MCF 10A (cell line): ENCODE measurements at places on chromosomes 11 and 22.
A peak's percentile ranks its signal among the peaks of the same experiment; 100 is the strongest.

GRCh38 chr22:34055525-34056200 is 135.4 kb upstream of the LARGE1 start:
- DNase-seq: no peak

GRCh38 chr11:2947744-2948143 is 18.5 kb upstream of the PHLDA2 start:
- DNase-seq: no peak

DNA sequence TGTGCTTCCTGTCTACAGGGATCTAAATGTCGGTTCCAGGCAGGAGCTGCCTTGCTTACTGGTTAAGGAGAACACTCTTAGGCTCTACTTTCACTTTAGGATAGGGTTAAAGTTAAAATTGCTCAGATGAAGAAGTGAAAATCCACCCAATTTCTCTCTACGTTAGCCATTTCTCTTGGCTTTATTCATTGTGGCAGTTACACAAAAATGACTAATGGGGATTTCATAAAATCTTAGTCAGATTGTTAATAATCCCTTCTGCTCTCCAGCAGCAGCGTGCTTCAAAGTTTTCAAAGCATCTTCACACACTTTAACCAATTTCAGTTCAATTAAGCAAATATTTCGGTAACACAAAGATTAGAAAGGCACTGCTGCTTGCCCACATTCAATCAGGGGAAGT is 58.4 kb upstream of the RCN1 start:
- no peak for DNase-seq

GRCh38 chr22:23233752-23234408 is 53.6 kb downstream of the BCR start:
- no peak for DNase-seq

- no peak for DNase-seq
These were observed 786 bp upstream of the MCAM start for GRCh38 chr11:119317592-119318239.

- DNase-seq: no peak
These were observed 72.2 kb downstream of the KCNQ1 start for GRCh38 chr11:2517016-2517385.

- no peak for DNase-seq
These were observed 84.4 kb downstream of the CSTPP1 start for GRCh38 chr11:47020793-47021526.

DNA sequence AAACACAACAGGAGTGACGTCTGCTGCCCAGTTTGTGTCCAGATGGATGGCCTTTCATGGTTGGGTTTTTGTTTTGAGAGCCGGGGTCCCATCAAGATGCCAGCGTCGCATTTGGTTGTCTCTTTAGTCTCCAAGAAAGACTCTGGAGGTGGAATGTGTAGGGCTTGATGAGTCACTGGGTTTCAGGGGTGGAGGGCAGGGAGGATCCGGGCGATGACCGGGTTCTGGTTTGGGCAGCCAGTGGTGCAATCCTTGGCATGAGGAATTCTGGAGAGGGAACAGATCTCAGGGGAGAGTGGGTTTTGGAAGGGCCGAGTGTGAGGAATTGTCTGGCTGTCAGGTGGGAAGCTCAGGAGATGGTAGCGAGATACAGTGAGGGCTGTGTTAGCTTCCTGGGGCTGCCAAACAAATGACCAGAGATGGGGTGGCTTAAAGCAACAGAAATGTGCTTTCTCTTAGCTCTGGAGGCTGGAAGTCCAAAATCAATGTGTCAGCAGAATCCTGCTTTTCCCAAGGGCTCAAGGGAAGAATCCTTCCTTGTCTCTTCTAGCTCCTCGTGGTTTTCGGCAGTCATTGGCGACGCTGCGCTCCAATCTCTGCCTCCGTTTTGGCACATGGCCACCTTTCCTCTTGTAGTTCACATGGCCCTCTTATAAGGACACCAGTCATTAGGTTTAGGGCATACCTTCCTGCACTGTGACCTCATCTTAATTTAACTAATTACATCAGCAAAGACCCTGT is 26.4 kb upstream of the PPFIA1 start:
- DNase-seq: peak; percentile 88

GRCh38 chr22:31750365-31751284 is 693 bp upstream of the PRR14L start:
- DNase-seq: no peak

DNA sequence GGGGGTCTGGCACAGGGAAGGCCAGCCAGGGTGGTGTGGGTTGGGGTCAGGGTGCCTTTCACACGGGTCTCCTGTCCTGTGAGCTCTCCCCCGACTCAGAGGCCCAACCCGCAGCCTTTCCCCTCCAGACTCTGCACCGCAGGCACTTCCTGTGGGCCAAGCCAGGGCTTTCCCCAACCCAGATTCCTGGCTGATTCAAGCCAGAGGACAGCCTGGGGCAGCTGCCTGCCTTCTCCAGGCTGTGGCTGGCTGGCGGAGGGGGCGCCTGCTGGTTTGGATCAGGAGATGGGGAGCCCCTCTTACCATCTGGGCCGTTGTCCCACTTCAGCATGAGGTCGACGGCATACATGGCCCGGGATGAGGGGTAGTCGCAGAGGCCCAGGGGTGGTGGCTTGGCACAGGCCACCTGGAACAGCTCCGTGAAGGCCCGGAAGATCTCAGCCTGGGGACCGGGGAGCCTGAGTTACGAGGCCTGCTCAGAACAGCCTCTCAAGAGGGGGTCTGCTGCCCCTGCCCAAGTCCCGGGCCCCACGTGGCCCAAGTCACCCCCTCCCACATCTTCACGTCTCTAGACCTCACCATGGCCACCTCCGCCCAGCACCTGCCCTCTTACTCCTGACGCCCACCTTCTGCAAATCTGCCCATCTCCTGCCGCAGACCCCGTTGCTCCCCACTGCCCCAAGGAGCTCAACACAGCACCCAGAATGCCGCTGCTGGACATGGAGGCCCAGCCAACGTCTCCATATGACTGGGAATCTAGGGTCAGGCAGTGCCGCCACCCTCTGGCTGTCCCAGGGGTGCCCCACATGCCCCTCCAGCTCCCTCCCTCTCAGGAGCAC is 17.3 kb downstream of the TSPO start:
- no peak for DNase-seq

- DNase-seq: no peak
These were observed 39.3 kb upstream of the PTPRJ start for GRCh38 chr11:47940904-47941649.

DNA sequence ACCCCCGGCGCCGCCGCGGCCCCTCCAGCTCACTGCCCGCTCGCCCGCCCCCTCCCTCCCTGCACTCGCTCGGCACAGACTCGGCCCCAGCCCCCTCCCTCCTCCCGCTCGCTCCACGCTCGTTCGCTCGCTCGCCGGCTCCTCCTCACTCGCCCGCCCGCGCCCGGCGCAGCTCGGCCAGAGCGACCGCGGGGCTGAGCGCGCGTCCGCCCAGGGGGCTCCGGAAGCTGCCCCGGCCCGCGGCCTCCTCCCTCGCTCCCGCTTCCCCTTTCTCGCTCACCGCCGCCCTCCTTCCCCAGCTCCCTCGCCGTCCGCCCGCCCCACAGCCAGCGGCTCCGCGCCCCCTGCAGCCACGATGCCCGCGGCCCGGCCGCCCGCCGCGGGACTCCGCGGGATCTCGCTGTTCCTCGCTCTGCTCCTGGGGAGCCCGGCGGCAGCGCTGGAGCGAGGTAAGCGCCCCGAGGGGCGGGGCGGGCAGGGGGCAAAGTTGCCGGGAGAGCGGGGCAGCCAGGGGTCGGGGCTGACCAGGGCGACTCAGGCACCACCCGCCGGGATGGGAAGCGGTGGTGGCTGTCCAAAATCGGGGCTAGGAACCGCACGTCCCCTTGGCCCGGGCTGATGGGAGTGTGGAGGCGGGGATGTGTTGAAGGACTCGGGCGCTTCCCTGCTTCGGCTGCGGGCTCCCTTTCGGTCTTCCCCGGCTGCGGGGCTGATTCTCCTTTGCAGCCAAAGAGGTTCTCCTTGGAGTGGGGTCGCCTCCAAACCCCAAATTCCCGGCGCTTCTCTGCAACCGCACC is at the start of gene SEZ6L:
Gene SEZ6L, plus strand, starts transcription at position 148 of the 797 bp plus-strand sequence. Its CDS starts 208 bp downstream, at position 356.
- no peak for DNase-seq

DNA sequence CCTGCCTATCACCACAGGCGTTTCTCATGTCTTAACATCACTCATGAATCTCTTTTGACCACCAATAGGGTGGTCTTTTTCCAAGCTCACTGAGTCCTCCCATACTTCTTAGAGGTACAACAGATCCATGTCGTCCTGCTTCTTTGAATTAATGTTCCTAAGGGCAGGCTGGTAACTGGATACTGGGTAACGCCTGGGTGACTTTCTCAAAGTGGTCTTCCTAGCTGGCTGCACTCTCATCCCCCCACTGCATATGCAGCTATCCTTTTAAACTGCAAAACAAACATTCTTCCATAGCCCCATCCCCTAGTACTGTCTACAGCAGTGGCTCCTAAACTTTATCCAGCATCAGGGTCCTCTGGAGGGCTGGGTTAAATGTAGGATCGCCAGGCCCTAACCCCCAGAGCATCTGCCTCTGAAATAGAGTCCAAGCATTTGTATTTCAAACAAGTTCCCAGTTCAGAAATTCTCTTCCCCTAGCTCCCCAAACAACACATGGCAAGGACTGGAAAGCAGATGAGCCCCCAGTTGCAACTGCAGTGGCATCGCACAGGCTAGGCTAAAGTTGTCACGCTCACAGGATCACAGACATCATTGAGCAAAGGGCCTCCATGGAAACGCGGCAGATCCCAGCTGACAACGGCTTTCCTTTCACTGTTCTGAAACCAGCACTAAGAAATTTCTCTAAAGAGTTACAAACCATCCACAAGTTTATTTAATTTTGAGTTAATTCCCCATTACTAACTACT is 204.9 kb downstream of the LARGE1 start:
- DNase-seq: no peak

DNA sequence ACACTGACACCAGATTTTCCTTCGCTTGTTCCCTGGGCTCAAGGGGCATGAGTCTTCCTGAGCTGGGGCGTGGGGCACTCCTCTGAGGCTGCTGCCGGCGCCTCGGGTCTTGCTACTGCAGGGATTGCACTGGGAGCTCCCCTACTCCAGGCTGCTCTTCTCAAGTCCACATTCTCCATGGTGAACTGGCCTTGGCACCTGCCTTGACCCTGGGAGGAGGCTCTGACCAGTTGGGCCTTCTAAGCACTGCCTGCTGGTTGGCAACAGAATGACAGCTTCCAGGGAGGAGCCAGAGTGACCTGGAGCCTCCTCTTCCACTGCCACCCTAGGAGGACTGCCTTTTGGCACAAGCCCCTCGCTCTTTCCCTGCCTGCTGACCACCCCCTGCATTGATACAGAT is 9.5 kb downstream of the FREY1 start:
- no peak for DNase-seq

DNA sequence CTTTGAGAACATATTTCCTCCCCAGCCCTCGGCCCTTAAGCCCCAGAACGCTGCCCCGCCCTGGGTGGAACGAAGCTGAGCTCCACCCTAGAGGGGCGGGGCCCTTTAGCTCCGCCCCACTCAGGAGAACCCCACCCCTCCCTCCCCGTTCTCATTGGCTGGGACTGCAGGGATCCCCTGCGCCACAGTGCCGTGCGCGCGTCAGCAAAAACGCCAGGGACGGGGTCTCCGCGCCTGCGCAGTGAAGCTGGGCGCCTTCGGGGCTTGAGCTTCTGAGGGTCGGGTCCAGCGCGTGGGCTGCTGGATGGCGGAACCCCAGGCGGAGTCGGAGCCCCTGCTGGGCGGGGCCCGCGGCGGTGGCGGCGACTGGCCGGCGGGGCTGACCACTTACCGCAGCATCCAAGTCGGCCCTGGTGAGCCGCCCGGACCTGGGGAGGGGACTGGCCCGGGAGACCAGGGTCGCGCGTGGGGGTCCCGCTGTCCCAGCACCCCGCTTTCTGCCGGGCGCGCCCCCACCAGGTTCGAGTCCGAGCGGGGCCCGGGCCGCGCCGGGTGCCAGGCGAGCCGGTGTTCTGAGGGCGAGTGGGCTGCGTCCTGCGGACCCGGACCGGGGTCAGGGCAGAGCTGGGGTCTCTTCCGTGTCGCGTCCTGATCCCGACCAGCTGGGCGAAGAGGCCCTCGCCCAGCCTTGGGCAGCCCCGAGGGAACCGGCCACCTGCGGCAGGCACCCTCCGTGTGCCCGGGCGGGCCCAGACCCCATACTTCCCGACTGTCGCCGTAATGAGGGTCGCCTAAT is at the start of gene TPCN2:
Gene TPCN2, plus strand, starts transcription at position 239 of the 796 bp plus-strand sequence. Its CDS starts 66 bp downstream, at position 305.
- DNase-seq: peak; percentile 93

- no peak for DNase-seq
These were observed 3.8 kb upstream of the ZNF195 start for GRCh38 chr11:3382613-3383285.

DNA sequence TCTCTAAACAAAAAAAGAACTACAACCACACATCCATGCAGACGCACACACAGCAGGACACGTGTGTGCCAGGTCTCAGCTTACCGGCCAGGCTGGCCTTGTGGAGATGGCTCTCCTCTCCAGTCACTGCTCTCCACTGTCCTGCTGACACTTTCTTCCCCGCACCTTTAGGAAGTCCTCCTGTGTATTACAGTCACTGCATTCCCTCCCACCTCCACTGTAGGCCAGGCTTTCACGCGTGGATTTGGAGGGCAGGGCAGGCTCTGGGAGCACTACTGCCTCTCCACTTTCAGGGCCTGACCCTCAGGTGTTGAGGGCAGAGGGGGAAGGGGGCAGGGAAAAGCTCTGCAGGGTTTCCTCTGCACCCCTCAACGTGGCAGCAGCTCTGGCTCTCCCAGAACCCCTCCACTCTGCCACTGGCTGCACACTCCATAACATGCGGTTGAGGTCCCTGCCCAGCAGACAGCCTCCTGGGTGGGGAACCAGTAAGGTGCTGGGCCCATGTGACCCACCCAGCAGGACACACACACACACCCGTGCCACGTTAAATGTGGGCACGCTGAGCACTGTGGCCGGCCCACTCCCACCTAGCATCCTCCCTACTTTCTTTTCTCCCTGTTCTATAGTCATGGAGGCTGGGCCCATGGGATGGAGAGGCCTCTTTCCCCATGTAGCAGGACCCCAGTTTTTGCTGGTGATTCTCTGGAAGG is 107.0 kb upstream of the PITPNB start:
- no peak for DNase-seq

DNA sequence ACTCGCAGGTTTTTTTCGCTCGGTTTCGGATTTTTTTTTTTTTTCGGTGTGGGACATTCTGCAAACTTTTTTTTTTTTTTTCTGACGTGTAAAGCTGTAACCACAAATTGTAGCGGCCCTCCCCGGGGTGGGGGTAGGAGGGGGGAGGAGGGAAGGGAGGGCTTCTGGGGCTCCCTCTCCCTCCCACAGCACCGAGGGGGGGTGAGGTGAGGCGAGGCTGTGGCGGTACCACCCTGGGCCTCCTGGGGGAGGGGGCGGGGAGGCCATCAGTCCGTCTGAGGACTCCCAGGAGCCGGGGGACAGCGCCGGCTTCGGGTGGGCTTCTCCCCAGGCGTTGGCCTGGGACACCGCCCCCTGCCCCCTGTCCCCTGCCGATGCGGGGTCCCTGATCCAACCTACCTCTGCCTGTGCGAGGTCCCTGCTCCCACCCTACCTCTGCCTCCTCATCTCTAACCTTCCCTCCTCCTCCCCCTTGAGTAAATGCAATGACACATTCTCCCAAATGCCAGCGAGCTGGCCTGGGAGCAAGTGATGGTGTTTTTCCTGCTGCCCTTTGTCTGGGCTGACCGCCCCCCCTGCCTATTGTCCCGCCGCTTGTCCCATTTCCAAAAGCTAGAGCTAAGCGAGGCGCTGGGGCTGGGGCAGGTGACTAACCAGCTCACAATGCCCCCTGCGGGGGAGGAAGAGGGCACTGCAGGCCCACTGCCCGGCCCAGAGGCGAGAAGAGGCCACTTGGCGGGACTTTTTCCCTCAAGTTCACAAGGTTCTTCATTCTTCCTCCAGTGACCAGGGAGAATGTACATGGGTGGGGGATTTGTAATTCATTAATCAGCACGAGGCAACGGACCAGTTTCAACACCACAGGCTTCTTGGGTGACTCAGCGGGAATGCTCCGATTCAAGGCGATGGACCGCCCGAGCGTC is 511 bp upstream of the CLCF1 start:
- peak; percentile 96 for DNase-seq

- no peak for DNase-seq
These were observed 86.9 kb upstream of the WNT11 start for GRCh38 chr11:76293189-76293631.
